Lower leg skin (tissue), 4 donors: ENCODE measurements at places on chromosomes 1 and 21. TPM values are rescaled to one million over a fixed set of nuclear protein-coding genes. Genes with fewer than 3 reads are reported as not detected.

Gene CFAP57
- 0.27 TPM for total RNA-seq

Gene MORN1
- total RNA-seq, result 5.7 TPM

Gene FMO5
- 17.2 TPM for total RNA-seq

Gene DCAF6
- total RNA-seq, result 31.9 TPM

Gene RSPO1
- 1.1 TPM for total RNA-seq

Gene GJA8
- not detected for total RNA-seq

Gene HHIPL2
- total RNA-seq, result not detected

Gene S100A16
- 330 TPM for total RNA-seq

Gene OR2C3
- not detected for total RNA-seq

Gene NADK
- 58.0 TPM for total RNA-seq

Gene PLA2G2E
- total RNA-seq, result not detected

Gene GBP4
- 3.7 TPM for total RNA-seq

Gene SPRR2F
- not detected for total RNA-seq

Gene S100A5
- total RNA-seq, result not detected

Gene KCNK2
- total RNA-seq, result 0.34 TPM

Gene UBE2U
- not detected for total RNA-seq

Gene POMGNT1
- 46.7 TPM for total RNA-seq

Gene FALEC
- not detected for total RNA-seq

Gene CFHR2
- total RNA-seq, result not detected

Gene MROH9
- total RNA-seq, result not detected

Gene HAPLN2
- total RNA-seq, result 1.0 TPM

Gene AMY1C
- not detected for total RNA-seq

Gene OR10J1
- total RNA-seq, result not detected

Gene CELSR2
- 106 TPM for total RNA-seq

Gene SERPINC1
- not detected for total RNA-seq

Gene LCE3E
- 24.5 TPM for total RNA-seq

Gene PRRC2C
- 68.6 TPM for total RNA-seq

Gene F13B
- not detected for total RNA-seq

Gene CLDN17
- not detected for total RNA-seq

Gene TCHH
- 29.5 TPM for total RNA-seq

Gene SELP
- 0.44 TPM for total RNA-seq

Gene AQP10
- not detected for total RNA-seq

Gene BNIPL
- total RNA-seq, result 220 TPM

Gene GBP6
- total RNA-seq, result 0.69 TPM

Gene NID1
- total RNA-seq, result 80.0 TPM

Gene KLHL12
- 14.5 TPM for total RNA-seq

Gene PRAMEF25
- total RNA-seq, result not detected

Gene CADM3
- 6.0 TPM for total RNA-seq

Gene FMN2
- 0.46 TPM for total RNA-seq

Gene SH3D21
- 9.8 TPM for total RNA-seq
